ENCODE measurements at places on chromosomes 4 and X.

DNA sequence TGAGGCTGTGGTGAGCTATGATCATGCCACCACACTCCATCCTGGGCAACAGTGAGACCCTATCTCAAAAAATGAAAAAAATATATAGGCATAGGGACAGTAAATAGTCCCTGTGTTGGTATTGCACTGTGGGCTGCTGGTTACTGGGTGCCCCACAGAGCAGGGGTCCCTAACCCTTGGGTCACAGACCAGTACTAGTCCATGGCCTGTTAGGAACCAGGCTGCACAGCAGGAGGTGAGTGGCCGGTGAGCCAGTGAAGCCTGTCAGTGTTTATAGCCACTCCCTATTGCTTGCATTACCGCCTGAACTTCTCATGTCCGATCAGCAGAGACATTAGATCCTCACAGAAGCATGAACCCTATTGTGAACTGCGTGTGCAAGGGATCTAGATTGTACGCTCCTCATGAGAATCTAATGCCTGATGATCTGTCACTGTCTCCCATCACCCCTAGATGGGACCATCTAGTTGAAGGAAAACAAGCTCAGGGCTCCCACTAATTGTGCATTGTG, 106.5 kb downstream of the TNIP2 start:
- no peak overlapping the region for H3K4me3 ChIP-seq
- H3K27ac ChIP-seq: no peak overlapping the region

DNA sequence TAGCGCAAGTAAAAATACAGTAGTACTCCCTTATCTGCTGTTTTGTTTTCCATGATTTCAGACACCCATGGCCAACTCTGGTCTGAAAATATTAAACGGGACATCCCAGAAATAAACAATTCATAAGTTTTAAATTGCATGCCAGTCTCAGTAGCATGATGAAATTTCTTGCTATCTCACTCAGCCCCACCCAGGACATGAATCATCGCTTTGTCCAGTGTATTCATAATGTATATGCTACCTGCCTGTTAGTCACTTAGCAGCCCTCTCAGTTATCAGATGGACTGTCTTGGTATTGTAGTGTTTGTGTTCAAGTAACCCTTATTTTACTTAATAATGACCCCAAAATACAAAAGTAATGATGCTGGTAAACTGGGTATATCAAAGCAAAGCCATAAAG, 158.2 kb upstream of the DDIT4L start:
- no peaks in the 10 kb centered on the region for H3K27me3 ChIP-seq
- no peaks in the 10 kb centered on the region for H3K36me3 ChIP-seq
- H3K4me3 ChIP-seq: no peak overlapping the region

DNA sequence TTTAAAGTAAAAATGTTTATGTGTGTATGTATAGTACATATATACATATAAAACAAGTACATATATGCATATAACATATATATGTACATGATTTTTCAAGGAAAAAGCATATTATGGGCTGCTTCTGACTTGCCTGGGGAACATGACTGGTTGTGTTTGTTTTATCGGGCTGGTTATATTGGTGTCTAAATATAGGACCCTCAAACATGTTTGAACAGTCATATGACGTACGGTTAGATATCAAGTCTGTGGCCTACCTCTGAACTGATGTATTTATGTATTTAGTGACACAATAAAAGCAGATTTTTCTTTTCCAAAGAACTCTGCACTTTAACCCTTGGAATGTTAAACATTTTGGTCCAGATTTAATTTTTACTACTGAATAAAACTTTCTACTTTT, 37.9 kb upstream of the ARSD start:
- no peak for DNase-seq
- no peaks in the 10 kb centered on the region for H3K4me1 ChIP-seq
- no peak overlapping the region for H3K4me3 ChIP-seq

GRCh38 chr4:74433043-74433442, 11.9 kb upstream of the AREG start:
- no peak overlapping the region for H3K4me3 ChIP-seq
- no peak for DNase-seq
- no peak overlapping the region for H3K27ac ChIP-seq
- H3K4me1 ChIP-seq: no peaks in the 10 kb centered on the region
- H3K27me3 ChIP-seq: no peaks in the 10 kb centered on the region

- H3K4me1 ChIP-seq: 0 out of 2 replicates have a peak, but pooled peaks cover 1% of the 10 kb centered on the region
- no peak overlapping the region for H3K4me3 ChIP-seq
- no peaks in the 10 kb centered on the region for H3K27me3 ChIP-seq
- no peak for DNase-seq
- no peak overlapping the region for H3K27ac ChIP-seq
These were observed 19.0 kb downstream of the SLC2A9 start for GRCh38 chr4:10002278-10002677.

GRCh38 chr4:80312124-80312523, 23.4 kb upstream of the CFAP299 start:
- no peaks in the 10 kb centered on the region for H3K36me3 ChIP-seq
- peaks cover under 1% of the 10 kb centered on the region for H3K4me1 ChIP-seq
- no peak overlapping the region for H3K27ac ChIP-seq
- no peaks in the 10 kb centered on the region for H3K27me3 ChIP-seq
- no peak for DNase-seq

DNA sequence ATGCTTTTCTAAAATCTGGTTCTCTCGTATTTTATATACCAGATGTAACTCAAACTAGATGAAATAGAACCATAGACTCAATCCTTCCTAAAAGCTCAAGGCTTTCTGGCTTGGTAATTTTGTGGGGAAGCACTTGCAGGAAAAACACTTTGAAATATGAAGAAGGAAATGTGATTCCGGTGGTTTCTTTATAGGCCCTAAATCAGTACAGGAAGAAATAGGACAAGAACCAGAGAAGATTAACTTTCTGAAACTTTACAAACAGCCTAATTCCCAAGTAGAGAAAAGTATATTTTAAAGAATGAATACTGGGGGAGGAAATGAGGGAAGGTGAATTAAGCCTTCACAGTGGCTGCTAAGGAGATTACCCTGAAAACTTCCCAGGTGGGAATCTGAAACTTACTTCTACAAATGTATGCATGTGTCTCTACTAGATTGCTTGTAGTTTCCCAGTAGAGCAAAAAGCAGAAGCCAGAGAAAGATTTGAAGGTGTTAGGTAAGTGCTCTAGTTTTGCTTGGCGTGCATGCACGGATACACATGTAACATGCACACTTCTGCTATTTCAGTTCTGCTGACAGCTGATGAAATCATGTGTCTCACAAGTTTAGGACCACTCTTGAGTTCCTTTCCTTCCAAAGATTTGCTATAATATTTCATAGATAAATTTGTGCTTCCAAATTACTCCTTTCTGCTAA, 92.1 kb downstream of the AFF1 start:
- 0 out of 2 replicates have a peak, but pooled peaks cover 1% of the 10 kb centered on the region for H3K4me1 ChIP-seq
- DNase-seq: no peak
- no peak overlapping the region for H3K27ac ChIP-seq
- H3K4me3 ChIP-seq: no peak overlapping the region
- H3K36me3 ChIP-seq: no peaks in the 10 kb centered on the region

DNA sequence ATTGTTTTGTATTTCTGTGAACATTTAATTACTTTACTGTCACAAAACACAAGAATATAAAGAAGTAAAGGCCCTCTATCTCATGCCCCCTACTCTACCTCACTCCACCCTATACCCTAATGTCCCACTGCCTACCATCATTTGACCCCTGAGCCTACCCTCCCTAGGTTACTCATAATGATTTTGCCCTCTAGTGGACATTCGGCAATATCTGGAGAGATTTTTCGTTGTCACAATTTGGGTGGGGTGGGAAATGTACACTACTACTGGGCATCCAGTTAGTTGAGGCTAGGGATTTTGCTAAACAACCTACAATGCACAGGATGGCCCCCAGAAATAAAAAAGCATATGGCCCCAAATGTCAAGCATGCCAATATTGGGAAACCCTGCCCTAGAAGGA, 10.2 kb downstream of the TEX13A start:
- H3K27me3 ChIP-seq: no peaks in the 10 kb centered on the region
- H3K4me1 ChIP-seq: no peaks in the 10 kb centered on the region
- no peak overlapping the region for H3K4me3 ChIP-seq
- DNase-seq: no peak
- H3K27ac ChIP-seq: no peak overlapping the region

GRCh38 chr4:182604161-182604622, 313.0 kb downstream of the DCTD start:
- H3K27me3 ChIP-seq: no peaks in the 10 kb centered on the region
- H3K4me1 ChIP-seq: no peaks in the 10 kb centered on the region
- no peaks in the 10 kb centered on the region for H3K36me3 ChIP-seq
- H3K27ac ChIP-seq: no peak overlapping the region
- DNase-seq: no peak

DNA sequence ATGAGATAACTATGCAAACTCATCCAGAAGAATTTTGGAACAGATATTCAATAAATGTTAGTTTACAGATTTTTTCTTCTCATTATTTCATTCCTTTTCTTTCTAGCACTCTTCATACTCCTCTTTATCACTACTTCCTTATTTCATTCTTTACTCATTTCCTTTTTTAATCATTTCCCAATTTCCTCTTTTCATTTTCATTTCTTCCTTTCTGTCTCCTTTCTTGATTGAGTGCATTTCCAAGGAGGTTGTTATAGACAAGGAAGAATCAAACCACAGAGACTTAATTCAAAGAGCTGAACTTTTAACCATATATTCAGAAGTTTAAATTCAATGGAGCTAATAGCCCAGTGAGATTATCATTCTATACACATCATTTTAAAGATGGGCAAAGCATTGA, 600.7 kb downstream of the ARAP2 start:
- no peaks in the 10 kb centered on the region for H3K27me3 ChIP-seq
- DNase-seq: no peak
- H3K4me1 ChIP-seq: no peaks in the 10 kb centered on the region
- no peak overlapping the region for H3K27ac ChIP-seq

DNA sequence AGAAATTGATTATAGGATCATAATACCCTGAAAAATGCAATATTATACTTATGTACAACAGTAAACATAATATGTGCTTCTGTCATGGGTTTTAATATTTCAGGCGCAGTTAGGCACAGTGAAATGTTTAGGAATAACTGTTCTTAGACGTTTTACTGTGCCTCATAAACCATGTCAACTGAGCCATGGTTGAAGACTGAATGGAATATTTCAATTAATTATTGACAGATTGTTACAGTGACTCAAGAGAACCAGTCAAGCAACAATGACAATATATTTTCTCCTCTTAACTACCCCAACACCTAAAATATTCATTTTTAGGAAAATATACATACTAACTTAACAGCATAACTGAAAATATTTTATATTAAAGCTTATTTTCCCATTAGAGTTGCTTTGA, 852.7 kb upstream of the FRG1 start:
- H3K36me3 ChIP-seq: no peaks in the 10 kb centered on the region
- no peaks in the 10 kb centered on the region for H3K27me3 ChIP-seq
- no peak for DNase-seq
- no peaks in the 10 kb centered on the region for H3K4me1 ChIP-seq
- no peak overlapping the region for H3K27ac ChIP-seq

DNA sequence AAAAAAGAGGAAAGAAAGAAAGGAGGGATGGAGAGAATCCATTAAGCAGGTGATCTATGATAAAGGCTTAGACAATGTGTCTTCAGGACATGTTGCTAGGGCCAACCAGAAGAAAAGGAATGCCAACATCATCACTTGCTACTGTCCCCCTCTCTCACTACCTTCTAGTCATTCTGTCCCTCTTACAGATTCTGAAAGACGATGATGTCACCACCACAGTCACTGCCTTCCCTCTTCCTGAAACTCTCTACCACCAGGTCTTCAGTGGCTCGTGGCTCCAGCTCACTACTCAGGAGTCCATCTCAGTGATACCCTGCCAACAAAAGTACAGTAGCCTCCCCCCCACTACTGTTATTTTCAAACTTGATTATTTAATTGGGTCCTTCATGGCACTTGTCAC, 64.0 kb downstream of the KCNIP4 start:
- H3K4me1 ChIP-seq: no peaks in the 10 kb centered on the region
- no peak overlapping the region for H3K27ac ChIP-seq
- H3K4me3 ChIP-seq: no peak overlapping the region

DNA sequence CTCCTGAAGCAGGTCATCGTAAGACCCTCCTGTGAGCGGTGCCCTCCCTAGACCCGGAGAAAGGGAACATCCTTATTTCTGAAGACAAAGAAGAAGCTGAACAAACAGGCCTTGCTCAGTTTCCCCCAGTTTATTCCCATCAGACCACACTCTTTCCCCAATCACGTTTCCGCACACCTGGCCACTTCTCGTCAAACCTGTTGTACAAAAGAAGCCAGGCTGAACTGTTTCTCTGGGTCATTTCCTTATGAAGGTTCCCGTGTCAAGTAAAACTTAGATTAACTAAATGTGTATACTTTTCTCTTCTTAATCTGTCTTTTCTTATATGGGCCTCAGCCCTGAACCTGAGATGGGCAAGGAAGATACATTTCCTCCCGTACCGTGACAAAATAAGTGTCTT, 111.6 kb upstream of the ENPP6 start:
- no peak overlapping the region for H3K27ac ChIP-seq
- H3K4me1 ChIP-seq: no peaks in the 10 kb centered on the region
- DNase-seq: no peak
- no peaks in the 10 kb centered on the region for H3K27me3 ChIP-seq
- no peak overlapping the region for H3K4me3 ChIP-seq

DNA sequence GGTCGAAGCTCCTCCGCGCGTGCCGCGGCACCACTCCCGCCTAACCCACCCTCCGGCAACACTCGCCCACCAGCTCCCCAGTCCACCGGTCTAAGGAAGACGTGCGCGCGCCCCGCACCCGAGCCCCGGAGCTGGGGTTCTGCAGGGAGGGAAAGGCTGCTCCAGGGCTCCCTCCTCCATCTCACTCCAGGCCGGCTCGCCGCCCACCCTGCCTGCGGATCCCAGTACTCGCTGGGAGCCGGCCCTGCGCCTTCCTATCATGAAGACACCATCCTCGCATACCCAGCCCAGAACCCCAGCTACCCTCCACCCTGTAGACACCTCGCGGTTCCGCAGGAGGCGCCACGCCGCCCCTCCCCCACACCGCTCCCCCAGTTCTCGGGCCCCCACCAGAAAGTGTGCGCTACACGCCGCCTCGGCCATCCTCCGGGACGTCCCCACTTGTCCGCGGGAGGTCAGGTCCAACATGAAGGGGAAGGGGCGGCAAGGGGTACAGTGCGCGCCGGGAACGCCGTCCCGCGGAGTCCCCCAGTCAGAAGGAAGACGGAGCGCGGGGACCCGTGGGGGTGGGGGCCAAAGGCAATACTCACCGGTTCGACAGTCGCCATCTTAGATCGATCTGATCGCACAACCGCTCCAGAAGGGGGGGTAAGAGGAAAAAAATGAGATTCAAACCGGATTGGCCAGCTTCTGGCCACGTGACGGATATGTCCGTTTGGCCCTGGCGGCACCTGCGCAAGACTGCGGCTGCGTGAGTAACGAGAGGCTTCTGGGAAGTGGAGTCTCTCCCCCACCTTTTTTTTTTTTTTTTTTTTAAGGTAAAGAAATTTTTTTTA, at the start of gene EIF4E:
Gene EIF4E (minus strand): TSS at position 629 of the 836 bp plus-strand sequence. CDS start 21 bp downstream, at position 608.
- H3K27ac ChIP-seq: no peak within 1 kb of the TSS
- H3K36me3 ChIP-seq: no peaks in the 10 kb centered on the region
- H3K4me1 ChIP-seq: no peaks in the 10 kb centered on the region
- no peaks in the 10 kb centered on the region for H3K27me3 ChIP-seq

DNA sequence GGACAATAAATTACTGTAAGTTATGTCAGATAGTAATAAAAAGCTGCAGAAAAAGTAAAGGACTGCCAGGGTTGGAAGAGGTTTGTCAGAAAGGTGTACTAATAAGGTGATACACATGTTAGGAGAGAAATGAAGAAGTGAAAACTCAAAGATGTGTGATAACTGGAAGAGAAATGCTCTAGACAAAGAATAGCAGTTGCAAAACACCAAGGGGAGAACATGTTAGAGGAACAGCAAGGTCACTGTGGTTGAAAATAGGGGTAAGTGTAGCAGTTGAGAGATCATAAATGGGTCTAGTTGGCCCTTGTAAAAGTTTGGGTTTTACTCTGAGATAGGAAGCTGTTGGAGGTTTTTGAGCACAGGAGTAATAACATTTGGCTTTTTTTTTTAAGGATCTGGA, 46.9 kb downstream of the HSPA4L start:
- H3K27me3 ChIP-seq: no peaks in the 10 kb centered on the region
- no peaks in the 10 kb centered on the region for H3K4me1 ChIP-seq
- H3K27ac ChIP-seq: no peak overlapping the region
- H3K4me3 ChIP-seq: no peak overlapping the region
